ENCODE measurements at places on chromosomes 11 and 22. TPM values are rescaled to one million over a fixed set of nuclear protein-coding genes. Genes with fewer than 3 reads are reported as not detected.
A peak's percentile ranks its signal among the peaks of the same experiment; 100 is the strongest.

- no peak for DNase-seq
These were observed 16.2 kb upstream of the LDLRAD3 start for GRCh38 chr11:35927682-35928081.

GRCh38 chr22:19943082-19944026, 1.7 kb upstream of the TXNRD2 start:
- DNase-seq, result peak; percentile 30

DNA sequence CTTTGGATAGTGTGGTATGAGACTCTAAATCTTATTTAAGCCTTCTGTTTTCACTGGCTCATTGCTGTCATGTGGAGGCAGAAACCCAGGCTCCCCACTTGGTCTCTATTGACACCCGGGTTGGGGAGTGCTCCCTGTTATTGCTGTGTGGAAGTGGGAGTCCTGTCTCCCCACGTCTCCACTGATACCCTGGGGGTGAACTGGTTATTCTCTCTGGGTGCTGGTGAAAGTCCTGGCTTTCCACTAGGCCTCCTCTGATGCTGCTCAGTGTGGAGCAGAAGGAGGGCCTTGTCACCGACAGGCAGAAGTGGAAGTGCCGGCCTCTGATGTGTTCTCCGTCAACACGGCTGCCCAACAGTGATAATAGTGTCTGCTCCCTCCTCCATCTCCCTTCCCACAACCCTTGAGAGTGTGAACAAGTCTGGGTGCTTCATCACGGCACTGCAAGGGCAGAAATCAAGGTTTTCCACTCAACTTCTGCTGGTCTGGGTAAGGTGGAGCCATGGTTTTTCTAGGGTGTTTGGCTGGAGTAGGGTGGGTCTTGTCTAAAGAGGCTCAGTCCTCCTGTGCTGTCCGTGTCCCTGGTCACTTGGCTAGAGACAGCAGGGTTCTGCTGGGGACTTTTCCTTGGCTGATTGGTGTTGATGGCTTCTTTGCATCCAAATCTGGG, 240.7 kb upstream of the B3GAT1 start:
- no peak for DNase-seq

DNA sequence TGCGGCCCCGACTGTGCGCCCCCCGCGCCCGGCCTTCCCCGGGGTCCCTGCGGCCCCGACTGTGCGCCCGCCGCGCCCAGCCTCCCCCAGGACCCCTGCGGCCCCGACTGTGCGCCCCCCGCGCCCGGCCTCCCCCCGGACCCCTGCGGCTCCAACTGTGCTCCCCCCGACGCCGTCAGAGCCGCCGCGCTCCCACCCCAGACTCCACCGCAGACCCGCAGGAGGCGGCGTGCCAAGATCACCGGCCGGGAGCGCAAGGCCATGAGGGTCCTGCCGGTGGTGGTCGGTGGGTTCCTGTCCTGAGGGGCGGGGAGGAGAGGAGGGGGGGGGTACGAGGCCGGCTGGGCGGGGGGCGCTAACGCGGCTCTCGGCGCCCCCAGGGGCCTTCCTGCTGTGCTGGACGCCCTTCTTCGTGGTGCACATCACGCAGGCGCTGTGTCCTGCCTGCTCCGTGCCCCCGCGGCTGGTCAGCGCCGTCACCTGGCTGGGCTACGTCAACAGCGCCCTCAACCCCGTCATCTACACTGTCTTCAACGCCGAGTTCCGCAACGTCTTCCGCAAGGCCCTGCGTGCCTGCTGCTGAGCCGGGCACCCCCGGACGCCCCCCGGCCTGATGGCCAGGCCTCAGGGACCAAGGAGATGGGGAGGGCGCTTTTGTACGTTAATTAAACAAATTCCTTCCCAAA, 3.1 kb downstream of the DRD4 start:
- no peak for DNase-seq

GRCh38 chr11:62928011-62928410, 6.8 kb upstream of the CHRM1 start:
- DNase-seq, result no peak

DNA sequence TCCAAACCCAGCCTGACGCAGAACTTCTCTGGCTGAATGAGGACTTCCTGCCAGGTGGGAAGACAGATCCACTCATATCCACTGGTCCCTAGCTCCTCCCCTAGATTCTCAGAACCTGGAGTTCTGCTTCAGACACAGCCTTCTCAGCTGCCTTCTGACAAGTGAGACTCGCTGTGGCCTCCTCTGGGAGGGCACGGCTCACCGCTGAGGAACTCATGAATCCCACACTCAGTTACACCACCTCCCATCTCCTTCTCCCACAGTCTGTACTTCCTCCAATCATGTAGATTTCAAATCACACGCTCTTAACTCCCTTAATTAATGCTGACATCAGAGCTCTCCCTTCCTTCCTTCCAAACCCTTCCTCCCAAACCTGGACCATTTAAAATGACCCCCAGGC, 86.4 kb upstream of the TMEM45B start:
- no peak for DNase-seq

DNA sequence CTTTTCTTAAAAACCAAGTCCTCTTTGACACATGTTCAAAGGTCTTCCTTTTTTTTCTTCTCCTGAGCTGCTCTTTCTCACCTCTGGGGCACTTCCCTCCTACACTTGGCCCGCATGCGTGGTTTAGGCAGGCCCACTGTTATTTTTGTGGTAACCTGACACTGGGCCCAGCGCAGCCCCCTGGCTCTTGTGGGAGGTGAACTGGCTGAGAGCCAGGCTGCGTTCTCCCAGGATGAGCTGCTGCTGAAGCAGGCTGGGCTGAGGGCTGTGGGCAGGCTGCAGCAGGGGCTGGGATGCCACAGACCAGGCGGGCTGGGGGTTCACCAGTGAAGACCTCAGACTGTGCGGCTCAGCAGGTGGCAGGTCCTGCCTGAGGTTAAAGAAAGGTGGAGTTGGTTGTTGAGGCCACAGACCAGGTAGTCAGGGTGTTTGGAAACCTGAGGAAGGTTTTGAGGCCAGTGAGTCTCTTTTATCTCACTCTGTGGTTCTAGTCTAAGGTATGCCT, 72.4 kb downstream of the TEAD1 start:
- DNase-seq, result peak; percentile 77

EI24 gene
- 72.9 TPM for polyA plus RNA-seq

- peak; percentile 40 for DNase-seq
These were observed 697 bp downstream of the RNF169 start for GRCh38 chr11:74749127-74749964.

DNA sequence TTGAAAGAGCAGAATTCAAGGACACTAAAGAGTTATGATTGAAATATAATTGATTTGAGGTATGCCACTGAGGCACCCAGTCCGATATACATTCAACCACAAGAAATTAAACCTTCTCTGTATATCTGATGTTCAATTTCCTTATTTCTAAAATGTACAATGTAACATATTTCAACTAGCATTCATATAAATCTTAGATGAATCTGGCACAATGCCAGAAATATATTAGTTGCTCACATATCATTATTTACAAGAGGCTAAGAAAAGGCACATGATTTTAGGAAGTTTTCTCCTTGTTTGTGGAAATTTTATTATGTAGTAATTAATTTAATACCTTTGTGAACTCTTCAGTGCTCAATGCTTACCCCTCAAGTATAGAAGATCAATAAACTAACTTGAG, 532.3 kb downstream of the KCNA4 start:
- no peak for DNase-seq

GRCh38 chr11:114044042-114044871, 15.3 kb upstream of the ZBTB16 start:
- DNase-seq, result no peak

ATG2A gene
- 14.8 TPM for polyA plus RNA-seq
